Fibroblast of lung (primary cell): ENCODE measurements at places on chromosomes 6 and 20.
A peak's percentile ranks its signal among the peaks of the same experiment; 100 is the strongest.

GRCh38 chr20:50654904-50655303 lies 36.4 kb downstream of the RIPOR3 start:
- DNase-seq, result no peak

GRCh38 chr20:21936261-21936660 lies 230.8 kb downstream of the PAX1 start:
- no peak for DNase-seq

- DNase-seq, result peak; percentile 56
Observed at GRCh38 chr6:42783177-42783875, 1.5 kb downstream of the BICRAL start.

- DNase-seq, result no peak
Observed at GRCh38 chr20:14609328-14610221, 272.2 kb upstream of the FLRT3 start.

GRCh38 chr6:7101290-7101689 lies 6.5 kb upstream of the RREB1 start:
- DNase-seq, result no peak

- peak; percentile 70 for DNase-seq
Observed at GRCh38 chr6:37819802-37820717, 533 bp downstream of the ZFAND3 start.

DNA sequence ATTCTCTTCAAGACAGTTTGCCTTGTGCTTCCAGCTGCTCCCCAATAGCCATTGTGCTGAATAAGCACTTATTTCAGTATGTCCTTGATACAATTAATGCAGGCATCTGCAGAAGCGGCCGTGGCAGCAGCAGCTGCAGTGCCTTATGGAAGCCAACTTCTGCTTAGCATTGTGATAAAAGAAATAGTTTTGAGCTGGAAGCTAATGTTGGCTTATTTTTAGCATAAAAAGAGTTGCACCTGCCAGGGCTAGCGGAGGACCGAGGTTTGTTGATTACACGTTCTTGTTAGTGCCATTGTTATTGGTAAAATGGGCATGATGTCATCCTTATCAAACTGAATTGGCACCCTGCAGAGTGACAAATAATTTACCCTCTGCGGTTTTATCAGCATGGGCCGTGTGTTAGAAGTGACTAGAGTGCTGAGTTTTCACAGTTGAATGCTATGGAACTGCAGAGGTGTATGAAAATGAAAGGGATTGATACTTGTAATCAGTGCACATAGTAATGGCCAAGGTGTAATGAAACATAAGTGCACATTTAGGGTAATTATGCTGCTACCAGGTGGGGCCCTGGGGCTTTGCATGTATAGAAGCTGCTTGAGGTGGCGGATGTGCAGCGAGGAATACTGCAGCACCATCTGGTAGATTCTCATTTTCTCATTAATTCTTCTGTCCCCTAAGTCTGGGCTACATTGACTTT lies 334.3 kb downstream of the CDKAL1 start:
- peak; percentile 4 for DNase-seq

DNA sequence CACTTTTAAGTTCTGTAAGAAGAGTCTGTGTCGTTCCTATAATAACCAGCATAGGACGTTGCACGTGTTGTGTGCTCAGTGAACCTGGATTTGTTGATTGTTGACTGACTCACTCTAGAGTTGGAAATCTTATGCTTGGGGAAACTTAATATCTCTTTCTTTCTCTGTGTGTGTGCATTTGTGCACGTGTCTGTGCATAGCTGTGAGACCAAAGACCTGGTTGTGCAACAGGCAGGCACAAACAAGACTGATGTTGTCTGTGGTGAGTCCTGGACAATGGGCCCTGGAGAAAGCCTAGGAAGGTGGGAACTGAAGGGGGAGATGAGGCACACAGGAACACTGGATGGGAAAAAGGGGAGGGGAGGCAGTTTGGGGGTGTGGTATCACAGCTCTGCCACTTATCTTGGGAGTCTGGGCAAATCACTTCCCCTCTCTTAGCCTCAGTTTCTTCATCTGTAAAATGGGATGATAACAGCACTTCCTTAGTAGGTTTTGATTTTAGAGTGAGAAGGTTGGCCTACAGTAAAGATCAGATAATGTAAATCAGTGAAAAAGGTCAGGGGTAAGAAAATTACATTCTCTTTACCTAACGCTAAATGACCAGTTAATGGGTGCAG lies 8.4 kb downstream of the CD40 start:
- no peak for DNase-seq
